ENCODE measurements at places on chromosomes 3 and 15. TPM values are rescaled to one million over a fixed set of nuclear protein-coding genes. Genes with fewer than 3 reads are reported as not detected.
A peak's percentile ranks its signal among the peaks of the same experiment; 100 is the strongest.

GRCh38 chr15:32698773-32699390, 18.9 kb upstream of the GREM1 start:
- DNase-seq = no peak

DNA sequence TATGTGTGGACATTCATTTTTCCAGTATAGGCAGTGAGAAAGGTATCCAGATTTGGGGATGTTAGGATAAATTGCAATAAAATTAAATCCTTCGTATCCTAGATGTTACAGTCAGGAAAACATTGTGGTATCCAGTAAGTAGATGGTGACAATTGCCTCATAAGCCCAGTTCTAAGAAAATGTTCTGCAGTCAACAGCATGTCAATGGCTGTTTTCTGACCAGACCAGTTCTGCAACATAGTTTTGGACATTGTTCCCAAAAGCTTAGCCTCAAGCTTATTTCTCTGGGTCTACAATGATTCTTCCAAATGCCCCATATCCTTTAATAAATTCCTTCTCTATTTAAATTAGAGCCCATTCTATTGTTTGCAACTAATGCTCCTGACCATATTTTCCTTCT, 480.7 kb downstream of the FHIT start:
- no peak for DNase-seq

DNA sequence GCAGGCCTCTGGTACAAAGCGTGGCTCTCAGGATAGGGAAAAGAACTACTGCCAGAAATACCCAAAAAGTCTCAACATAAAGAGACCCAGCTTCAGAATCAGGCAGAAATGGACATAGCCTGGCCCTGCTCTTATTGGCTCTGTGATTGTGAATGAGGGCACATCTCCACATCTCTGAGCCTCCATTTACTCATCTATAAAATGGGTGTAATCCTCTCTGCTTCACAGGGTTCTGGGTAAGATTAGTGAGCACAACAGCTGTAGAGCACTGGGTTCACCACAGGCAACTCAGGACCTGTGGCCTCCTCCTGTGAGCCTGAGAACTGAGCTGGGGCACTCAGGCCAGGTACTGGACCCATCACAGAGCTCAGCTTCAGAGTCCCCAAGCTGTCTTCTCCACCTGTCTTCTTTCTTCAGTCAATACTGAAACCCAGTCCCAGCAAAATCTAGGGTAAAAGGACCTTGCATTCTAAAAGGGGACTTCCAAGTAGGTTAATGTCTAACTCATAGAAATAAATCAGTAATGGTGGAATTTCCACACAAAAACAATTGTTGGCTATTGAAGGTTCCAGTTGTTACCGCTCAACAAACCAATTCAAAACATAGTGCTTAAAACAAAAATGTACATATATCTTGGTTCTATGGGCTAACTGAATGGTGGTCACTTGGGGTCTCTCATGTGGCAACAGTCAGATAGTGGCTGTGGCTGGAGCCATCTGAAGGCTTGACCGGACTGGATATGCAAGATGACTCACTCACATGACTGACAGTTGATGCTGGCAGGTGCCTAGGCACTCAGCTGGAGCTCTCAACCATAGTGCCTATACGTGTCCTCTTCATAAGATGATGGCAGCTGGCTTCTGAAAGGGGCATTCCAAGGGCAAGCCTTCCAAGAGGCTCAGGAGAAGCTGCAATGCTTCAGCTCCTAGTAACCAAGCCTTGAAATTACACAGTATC, 47.3 kb downstream of the TRIM42 start:
- DNase-seq = no peak

DNA sequence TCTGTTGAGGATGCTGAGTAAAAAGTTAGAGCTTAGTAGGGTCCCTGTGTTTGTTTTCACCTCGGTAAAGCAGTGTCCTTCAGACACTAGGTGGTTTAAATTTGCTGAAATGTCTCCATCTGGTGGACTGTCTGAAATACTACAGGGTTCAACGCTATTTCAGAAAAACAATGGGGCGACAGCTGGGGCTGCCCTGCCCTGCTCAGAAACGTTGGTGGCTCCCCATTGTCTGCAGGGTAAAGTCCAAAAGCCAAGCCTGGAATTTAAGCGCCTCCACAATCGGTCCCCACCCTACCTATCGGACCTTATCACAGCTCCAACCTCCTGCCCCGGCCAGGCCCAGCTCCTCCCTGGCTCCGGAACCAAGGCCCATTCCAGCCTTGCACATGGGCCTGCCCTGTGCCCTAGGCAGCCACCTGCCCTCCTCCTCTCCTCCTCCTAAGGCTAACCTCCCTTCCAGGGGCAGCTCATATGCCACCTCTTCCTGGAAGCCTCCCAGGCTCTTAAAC, 4.3 kb upstream of the TSEN2 start:
- peak; percentile 31 for DNase-seq

DCBLD2 gene
- 2.5 TPM for total RNA-seq

- DNase-seq = no peak
Measured at GRCh38 chr3:141082064-141082463, 30.9 kb downstream of the SPSB4 start.

MKRN2 gene
- total RNA-seq = 28.2 TPM

DNA sequence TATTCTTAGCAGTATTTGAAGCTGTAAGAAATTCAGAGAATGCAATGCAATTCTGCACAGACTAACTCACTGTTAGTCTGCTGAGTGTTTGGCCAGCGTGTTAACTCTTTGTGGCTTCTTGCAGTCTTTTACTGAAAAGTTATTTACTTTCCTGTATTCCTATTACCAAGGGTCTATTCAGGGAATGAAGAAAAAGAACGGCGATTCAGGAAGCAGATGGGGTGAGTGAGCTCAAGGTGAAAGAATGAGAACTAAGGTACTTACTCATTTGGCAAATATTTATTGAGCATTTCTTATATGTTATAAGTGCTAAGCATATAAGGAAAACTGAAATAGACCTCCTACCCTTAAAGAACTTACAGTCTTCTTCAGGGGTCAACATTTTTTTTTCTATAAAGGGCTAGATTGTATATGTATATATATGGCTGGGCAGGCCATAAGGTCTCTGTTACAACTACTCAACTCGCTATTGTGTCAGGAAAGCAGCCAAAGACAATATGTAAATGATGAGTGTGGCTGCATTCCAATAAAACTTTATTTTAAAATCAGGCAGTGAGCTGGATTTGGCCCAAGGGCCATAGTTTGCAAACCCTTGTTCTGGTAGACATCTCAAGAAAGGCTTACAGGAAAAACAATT, 271.9 kb upstream of the GADL1 start:
- DNase-seq = no peak

DNA sequence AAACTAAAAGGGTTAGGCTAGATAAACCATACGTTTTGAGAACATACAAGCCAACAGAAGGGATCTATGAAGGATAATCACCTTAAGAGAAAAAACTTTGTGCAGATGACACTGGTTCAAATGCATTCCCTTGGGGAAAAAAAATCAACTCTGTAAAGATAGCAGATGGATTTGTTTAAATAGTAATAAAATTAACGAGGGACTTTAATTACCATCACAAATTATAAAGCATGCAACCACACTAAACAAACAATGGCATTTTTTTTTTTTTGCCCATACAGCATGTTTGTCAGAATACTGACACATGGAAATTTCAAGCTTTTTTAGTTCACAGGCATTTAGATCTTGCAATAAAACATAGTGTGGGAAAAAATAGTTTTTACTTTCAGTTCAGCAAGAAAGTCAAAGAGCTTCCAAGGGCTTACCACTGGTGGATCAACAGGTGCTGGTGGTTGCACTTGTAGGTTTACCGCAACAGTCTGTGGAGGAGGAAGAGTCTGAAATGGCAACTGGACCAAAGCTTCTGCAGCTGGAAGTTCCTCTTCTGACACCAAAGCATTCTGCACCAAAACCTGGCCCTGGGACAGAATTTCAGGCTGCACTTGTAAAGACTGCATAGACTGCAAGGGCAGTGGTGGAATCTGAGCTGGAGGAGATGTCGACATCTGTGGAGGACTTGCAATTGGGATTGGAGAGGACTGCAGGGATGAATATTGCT, 53.1 kb downstream of the PHC3 start:
- DNase-seq = peak; percentile 51

MORC1 gene
- total RNA-seq = not detected

- DNase-seq = no peak
Measured at GRCh38 chr15:68693071-68693470, 114.3 kb downstream of the CORO2B start.

- DNase-seq = no peak
Measured at GRCh38 chr15:55992769-55993110, 672 bp downstream of the NEDD4 start.

- no peak for DNase-seq
Measured at GRCh38 chr15:63221346-63221745, 31.9 kb downstream of the RAB8B start.

GRCh38 chr3:148494451-148494850, 203.3 kb upstream of the AGTR1 start:
- DNase-seq = no peak

GADL1 gene
- total RNA-seq = not detected

GRCh38 chr15:52699457-52699856, 20.3 kb upstream of the ATOSA start:
- no peak for DNase-seq

POPDC2 gene
- total RNA-seq = 2.1 TPM

- no peak for DNase-seq
Measured at GRCh38 chr15:90829126-90829525, 39.3 kb upstream of the FURIN start.

IL16 gene
- 138 TPM for total RNA-seq

GP9 gene
- total RNA-seq = not detected

- no peak for DNase-seq
Measured at GRCh38 chr3:11576453-11576852, 67.3 kb downstream of the VGLL4 start.

CACNA1D gene
- total RNA-seq = not detected

FILIP1L gene
- 0.13 TPM for total RNA-seq

DNA sequence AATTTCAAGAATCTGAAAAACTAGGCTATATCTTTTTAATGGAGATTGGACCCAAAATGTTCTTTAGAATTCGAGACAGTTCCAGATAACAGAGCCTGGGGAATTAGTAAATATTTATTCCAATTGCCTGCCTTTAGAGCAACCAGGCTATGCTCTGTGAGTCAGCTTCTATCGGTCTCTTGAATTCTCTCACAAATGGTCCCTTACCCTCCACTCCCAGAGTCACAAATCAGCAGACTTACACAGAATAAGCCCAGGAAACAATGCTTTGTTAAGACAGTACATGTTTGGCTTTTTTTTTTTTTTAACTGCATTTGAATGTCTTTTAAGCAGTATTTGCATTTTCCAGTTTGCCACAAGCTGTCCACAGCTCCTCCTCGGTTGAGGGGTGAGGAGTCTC, 460.7 kb upstream of the CBLB start:
- DNase-seq = no peak

GRCh38 chr3:124607163-124607562, 123.1 kb upstream of the UMPS start:
- no peak for DNase-seq

NR1I2 gene
- total RNA-seq = 0.70 TPM

DNA sequence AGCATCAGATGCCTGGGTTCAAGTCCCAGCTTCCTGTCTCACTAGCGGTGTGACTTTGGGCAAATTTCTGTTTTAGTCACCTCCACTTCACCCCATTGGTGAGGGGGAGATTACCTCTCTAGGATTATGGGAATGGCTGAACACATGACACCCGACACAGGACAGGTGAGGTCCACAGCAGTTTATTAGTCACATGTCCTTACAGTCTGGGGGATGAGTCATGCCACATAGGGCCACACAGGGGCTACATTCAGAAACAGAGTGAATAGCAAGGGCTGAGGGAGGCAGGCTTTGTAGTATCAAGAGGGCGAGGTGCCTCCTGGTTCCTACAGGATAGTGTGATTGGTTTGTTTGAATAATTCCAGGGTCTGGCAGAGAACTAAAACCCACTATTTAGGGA, 15.2 kb upstream of the ITGA11 start:
- no peak for DNase-seq

LIPH gene
- total RNA-seq = not detected

XCR1 gene
- total RNA-seq = not detected

RFTN1 gene
- total RNA-seq = 125 TPM

- no peak for DNase-seq
Measured at GRCh38 chr3:164640591-164640990, 437.7 kb downstream of the SI start.

GRCh38 chr3:110528305-110529121, 543.1 kb upstream of the NECTIN3 start:
- no peak for DNase-seq

DNA sequence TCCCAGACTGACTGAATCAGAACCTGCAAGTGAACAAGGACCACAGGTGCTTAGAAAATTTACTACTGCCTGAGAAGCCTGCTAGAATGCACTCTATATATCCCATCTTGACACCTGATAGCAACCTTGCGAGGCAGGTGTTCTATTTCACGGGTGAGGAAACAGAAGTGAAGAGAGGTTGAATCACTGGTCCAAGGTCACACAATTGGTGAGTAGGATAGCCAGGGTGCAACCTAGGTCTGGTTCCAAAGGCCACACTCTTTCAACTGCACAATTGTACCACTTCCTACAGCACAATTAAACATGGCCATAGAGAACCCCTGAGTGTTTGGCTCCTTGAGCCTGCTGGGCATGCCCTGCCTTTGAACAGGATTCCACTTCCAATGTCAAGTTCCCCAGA, 87.0 kb downstream of the RAB11A start:
- DNase-seq = no peak

ABTB1 gene
- total RNA-seq = 10.6 TPM

- no peak for DNase-seq
Measured at GRCh38 chr3:194930377-194931204, 244.9 kb downstream of the FAM43A start.

- DNase-seq = no peak
Measured at GRCh38 chr3:157412323-157412855, 24.3 kb upstream of the PTX3 start.

DNA sequence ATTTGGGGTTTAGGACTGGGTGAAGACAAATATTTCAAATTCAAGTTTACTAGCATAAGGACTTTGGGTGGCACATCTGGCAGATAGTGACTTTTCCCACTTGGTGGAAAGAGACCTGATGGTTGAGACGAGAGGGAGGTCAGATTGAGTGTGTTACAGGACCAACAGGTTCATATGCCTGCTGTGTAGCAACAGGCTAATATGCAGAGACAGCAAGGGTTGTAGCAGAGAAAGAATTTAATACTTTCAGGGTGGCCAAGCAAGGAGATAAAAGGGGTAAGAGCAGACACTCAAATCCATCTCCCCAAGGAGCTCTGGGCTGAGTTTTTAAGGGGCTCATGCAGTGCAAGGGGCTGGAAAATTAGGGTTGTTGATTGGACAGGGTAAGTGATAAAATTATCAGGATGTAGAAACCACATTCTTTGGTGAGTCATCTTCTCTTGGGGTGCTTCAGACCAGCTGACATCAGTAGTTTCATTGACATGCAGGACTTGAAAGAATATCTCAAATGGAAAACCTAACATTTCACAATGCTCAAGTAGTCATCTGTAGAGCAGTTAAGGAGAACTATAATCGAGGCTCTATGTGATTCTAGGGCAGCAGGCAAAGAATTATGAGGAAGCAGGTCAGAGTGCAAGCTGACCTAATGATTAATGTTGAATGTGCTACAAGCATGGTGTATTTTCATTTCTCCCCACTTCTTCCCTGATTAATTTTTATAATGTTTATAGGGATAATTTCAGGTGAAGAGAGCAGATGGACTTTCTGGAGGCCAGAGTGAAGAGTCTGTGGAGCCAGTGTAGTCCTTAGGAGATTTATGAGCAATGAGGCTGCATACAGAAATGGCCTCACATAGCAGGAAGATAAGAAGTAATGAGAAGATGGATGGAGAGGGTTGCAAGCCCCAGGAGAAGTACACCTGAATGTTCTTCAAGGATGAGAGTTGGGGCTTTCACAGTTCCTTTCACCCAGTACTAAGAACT, 13.7 kb downstream of the FOXB1 start:
- peak; percentile 38 for DNase-seq

Data from activated CD8-positive, alpha-beta T cell treated with anti-CD3 and anti-CD28 coated beads for 36 hours (primary cell).